ENCODE measurements at places on chromosomes 11 and 22.

GRCh38 chr11:46826310-46827044 lies 19.6 kb downstream of the CKAP5 start:
- DNase-seq, result no peak

- no peak for DNase-seq
Measured at GRCh38 chr11:114892381-114893197, 214.3 kb downstream of the NXPE2 start.

DNA sequence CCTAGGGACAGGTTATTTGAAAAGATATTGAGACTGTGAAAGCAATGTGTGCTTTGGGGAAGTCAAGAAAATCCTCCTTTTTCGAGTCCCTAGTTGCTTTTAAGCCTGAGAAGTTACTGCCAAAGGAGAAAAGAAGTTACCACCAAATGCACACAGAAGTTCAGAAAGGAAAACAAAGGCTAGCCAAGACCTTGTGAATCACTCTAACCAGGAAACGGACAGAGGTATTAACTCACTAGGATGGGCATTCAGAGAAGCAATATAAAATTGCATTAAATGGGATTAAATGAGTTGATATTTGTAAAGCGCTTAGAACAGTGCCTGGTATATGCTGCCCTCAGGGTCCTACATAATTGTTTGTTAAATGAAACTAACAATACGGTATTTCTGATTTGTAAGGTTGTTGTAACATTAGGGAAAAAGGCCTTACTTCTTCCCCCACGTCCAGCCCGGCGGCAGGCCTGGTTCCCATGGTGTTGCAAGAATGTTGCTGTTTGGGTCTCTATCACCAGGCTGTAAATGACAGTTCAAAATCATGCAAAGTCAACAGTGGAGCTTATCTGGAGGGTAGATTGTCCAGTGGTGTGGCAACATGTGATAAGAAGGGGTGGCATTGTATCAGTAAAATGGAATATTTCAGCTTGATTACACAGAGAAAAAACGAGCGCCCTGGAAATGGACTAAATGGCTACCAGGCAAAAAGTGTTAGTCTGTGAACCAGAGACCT lies 7.1 kb downstream of the TMA7B start:
- no peak for DNase-seq

- no peak for DNase-seq
Measured at GRCh38 chr11:30579415-30580175, 6.6 kb downstream of the MPPED2 start.

GRCh38 chr22:44316393-44317122 lies 3.8 kb upstream of the SHISAL1 start:
- DNase-seq, result no peak

- no peak for DNase-seq
Measured at GRCh38 chr11:66115638-66116301, 45.7 kb downstream of the PACS1 start.

GRCh38 chr11:76783896-76784813 lies 999 bp downstream of the TSKU start:
- peak; percentile 36 for DNase-seq

GRCh38 chr11:69321877-69322361 lies 28.0 kb downstream of the MYEOV start:
- DNase-seq, result peak; percentile 49

GRCh38 chr11:35650006-35650405 lies 12.6 kb upstream of the TRIM44 start:
- DNase-seq, result no peak
